ENCODE measurements at places on chromosomes 2 and 18. TPM values are rescaled to one million over a fixed set of nuclear protein-coding genes. Genes with fewer than 3 reads are reported as not detected.

Gene LHCGR
- not detected for total RNA-seq

Gene GPC1
- total RNA-seq: 4.0 TPM

Gene HOXD11
- total RNA-seq: not detected

Gene TMEM178A
- 0.42 TPM for total RNA-seq

Gene LONRF2
- 0.16 TPM for total RNA-seq

Gene SCN9A
- not detected for total RNA-seq

Gene PRKAG3
- total RNA-seq: not detected

Gene FAM228A
- not detected for total RNA-seq

Gene INHA
- total RNA-seq: not detected

Gene GKN1
- total RNA-seq: not detected

Gene LBX2
- 0.39 TPM for total RNA-seq

DNA sequence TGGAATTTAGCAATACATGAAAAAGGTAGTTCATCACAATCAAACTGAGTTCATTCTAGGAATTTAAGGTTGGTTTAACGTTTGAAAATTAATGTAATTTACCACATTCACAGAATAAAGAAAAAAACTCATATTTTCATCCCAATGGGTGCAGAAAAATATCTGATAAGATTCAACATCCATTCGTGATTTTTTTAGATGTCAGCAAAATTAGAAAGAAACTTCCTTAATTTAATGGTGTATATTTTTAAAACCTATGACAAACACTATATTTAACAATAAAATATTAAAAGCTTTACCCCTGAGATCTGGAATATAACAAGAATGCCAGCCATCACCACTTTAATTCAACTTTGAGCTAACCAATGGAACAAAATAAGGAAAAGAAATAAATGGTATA is 208.7 kb upstream of the CHAC2 start:
- ATAC-seq: no peak

DNA sequence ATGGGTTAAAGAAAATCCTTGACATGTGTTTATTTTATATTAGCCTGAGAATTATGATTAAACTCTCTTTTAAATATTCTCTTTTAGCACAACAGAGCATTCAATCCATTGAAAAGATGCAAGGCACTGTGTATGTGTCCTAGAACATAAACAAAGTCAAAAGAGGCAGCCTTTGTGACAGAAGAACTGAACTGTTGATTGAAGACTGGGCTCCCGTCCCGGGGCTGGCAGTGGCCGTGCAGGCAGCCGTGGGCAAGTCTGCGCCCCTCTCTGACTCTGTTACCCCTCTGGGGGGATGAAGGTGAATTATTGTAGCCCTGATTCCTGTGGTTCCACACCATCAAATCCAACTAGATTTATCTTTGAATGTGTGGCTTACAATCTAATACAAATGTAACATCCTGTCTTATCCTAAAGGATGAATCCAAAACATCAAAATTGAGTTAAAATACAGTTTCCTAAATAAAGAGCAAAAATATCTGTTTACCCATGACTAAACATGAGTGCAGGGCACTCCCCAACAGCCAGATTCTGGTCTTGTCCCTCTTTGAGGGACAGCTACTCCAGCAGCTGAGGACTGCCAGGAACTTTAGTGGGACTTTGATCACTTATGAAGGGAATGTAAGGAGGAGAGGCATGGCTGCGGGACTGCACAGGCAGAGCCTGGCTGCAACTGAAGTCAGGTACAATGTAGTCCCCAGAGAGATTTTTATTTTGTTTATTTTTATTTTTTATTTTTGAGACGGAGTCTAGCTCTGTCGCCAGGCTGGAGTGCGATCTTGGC is 37.3 kb upstream of the SH3BP4 start:
- ATAC-seq: no peak

GRCh38 chr18:2797951-2798350 is 48.9 kb upstream of the EMILIN2 start:
- ATAC-seq: no peak

- ATAC-seq: no peak
Observed at GRCh38 chr2:67008155-67008554, 389.0 kb upstream of the ETAA1 start.

GRCh38 chr2:176583607-176584006 is 314.4 kb downstream of the MTX2 start:
- ATAC-seq: peak; percentile 51

DNA sequence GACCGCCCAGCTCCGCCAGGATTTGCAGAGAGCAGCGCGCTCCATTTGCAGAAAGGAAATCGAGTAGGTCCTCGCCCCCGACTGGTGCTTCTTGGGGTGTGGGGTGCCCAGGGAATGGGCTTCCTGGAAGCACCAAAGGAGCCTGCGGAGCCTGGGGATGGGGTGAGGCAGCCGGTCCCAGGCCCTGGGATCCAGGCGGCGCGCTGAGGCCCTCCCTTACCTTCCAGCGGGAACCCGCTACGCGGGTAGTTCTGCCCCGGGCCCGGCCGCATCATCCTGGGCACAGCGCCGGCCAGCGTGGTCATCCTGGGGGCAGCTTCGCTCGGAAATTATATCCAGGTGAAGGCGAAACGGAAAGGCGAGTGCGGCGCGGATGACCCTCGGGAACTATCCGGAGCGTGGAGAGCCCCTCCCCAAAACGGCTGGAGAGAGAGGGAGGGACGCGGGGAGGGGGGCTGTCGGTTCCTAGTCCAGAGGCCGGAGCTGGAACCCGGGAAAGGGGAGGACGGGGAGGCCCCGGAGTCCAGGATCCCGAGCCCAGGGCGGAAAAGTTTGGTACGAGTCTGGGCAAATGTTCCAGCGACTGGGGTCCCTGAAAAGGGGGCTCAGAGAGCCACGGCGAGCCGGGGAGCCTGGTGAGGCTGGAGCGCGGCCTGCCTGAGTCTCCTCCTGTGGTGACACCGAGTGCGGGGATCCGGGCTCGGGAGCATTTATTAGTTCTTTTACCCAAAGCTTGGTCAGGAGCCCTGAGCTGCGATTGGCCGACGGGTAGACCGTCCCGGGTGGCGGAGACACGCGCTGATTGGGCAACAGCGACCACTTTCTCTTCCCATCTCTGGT is at the start of gene PAX3:
TSS of gene PAX3 (minus strand) at position 688 of the 840 bp plus-strand sequence. CDS start at position 305, 383 bp downstream.
- ATAC-seq: no peak

DNA sequence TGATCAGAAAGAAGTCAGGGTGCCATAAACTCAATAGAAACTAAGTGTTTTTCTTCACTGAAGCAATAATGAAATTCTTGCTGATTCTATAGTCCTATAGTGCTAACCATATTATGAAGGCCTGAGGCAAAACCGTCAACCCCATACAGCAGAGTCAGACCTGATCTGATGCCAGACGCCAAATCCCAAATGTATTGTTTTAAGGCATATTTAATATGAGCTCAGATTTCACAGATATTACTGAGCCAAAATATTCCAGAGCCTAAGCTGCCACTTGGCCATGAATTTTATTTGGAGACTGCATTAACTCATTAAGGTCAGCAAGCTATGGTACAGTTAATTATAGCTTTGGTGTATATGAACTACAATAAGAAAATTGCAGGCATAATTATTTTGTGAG is 53.4 kb downstream of the SCN1A start:
- ATAC-seq: no peak

GRCh38 chr2:236705295-236706105 is 135.9 kb downstream of the ACKR3 start:
- no peak for ATAC-seq

- no peak for ATAC-seq
Observed at GRCh38 chr2:226073496-226074160, 674.1 kb downstream of the NYAP2 start.

DNA sequence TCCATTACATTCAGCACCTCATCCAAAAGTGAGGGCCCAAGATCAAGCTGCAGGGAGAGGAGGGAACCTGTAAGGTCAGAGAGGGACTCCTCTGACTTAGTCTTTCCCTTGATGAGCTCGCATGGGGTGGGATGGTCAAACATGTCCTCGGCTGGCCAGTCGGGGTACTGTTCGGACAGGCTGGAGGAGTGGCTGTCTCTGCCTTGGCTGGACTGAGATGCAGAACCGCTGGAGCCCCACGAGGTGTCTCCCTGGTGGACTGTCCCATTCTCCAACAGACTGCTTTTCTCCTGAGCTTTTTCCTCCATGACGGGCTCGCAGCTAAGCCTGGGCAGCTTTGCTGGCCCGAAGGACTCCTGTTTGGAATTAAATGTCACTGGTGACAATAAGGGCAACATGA is 25.6 kb downstream of the CDC42EP3 start:
- no peak for ATAC-seq

GRCh38 chr2:7829241-7829640 is 852.6 kb upstream of the ID2 start:
- ATAC-seq: no peak

DNA sequence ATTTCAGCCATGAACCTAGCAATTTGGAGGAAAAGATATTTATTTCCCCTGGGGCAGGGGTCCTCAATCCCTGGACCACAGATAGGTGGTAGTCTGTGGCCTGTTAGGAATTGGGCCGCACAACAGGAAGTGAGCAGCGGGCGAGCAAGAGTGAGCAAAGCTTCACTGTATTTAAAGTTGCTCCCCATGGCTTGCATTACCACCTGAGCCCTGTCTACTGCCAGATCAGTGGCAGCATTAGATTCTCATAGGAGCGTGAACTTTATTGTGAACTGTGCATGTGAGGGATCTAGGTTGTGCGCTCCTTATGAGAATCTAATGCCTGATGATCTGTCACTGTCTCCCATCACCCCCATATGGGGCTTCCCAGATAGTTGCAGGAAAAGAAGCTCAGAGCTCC is 127.6 kb downstream of the ICOS start:
- ATAC-seq: no peak

GRCh38 chr2:151919786-151920185 is 91.6 kb upstream of the ARL5A start:
- ATAC-seq: no peak

GRCh38 chr2:181104512-181105115 is 124.2 kb downstream of the UBE2E3 start:
- ATAC-seq: no peak

DNA sequence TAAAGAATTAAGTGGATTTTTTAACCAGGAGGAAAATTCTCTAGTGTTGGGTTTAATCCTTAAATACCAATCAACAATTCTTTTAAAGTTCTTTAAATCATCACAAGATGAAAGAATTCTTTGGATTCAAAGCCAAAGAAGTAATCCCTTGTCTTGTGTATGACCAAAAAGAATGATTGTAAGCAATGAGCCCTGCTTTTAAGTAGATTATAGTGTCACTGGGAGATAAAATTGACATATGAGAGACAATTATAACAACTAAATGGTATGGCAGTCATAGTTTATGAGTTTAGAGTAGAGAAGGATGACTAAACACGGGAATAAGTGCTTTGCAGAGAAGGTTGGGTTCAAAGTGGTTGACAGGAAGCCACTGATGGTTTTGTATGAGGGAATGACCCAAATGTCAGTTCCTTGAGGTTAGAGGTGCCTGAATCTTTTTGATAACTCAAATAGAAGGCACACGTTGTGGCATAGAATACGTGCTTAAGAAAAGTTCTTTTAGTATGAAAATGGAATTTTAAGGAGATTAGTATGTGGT is 199.6 kb upstream of the TCF4 start:
- ATAC-seq: no peak

- ATAC-seq: no peak
Observed at GRCh38 chr18:57447154-57447621, 12.0 kb downstream of the ONECUT2 start.

DNA sequence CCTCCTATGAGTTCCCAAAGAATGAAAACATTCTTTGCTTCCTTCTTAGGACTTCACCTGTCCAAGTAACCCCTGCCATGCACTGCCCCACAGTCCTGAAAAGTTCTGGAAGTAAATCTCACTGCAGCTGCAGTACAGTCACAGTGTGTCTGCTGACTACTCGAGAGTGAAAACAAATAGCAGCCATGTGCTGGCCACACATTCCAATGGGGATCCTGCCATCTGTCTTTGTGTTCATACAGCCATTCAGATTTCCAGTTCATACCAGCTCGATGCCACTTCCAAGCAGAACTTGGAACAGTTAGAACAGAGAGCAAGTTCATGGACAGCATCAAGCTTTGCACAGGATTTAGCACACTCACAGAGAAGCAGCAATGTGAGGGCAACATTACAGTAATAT is 629.9 kb upstream of the ACVR2A start:
- no peak for ATAC-seq

GRCh38 chr18:13525381-13526029 is 200.9 kb downstream of the FAM210A start:
- no peak for ATAC-seq
